Dermis blood vessel endothelial cell (primary cell): ENCODE measurements at places on chromosomes 2 and 18. TPM values are rescaled to one million over a fixed set of nuclear protein-coding genes. Genes with fewer than 3 reads are reported as not detected.

MTX2 gene
- 24.4 and 26.7 TPM in 2 replicates for total RNA-seq

DSEL gene
- 9.2 and 10.6 TPM in 2 replicates for total RNA-seq

TLX2 gene
- 0.17 TPM in 1 of 2 replicates, not detected in the other for total RNA-seq

CD302 gene
- 13.4 and 19.2 TPM in 2 replicates for total RNA-seq

C2orf72 gene
- total RNA-seq, result under 0.01 and 1.1 TPM in 2 replicates

KYNU gene
- 0.17 TPM in 1 of 2 replicates, not detected in the other for total RNA-seq

TFPI gene
- 1,082 and 1,146 TPM in 2 replicates for total RNA-seq

DNA sequence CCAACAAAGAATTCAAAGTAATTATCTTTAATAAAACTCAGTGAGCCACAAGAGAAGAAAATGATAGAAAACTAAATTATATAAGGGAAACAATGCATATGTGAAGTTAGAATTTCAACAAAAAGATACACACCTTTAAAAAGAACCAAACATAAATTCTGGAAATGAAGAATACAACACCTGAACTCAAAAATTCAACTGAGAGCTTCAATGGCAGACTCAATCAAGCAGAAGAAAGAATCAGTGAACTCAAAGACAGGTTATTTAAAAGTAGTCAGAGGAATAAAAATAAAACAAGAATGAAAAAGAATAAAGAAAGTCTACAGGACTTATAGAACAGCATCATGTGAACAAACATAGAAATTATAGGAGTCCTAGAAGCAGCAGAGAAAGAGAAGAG, 73.4 kb downstream of the L3MBTL4 start:
- no peak for DNase-seq

DNA sequence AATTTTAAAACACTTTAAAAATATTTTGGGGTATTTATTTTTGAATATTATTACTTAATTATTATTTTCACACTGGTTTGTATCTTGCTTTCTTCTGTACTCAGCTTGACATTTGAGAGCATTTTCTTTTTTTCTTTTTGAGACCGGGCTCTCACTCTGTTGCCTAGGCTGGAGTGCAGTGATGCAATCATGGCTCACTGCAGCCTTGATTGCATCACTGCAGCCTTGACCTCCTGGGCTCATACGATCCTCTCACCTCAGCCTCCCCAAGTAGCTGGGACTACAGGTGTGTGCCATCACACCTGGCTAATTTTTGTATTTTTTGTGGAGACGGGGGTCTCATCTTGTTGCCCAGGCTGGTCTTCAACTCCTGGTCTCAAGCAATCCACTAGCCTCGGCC, 79.9 kb upstream of the DLX2 start:
- DNase-seq, result no peak

- DNase-seq, result no peak
These were observed 174.3 kb downstream of the RBM43 start for GRCh38 chr2:151087377-151087776.

- no peak for DNase-seq
These were observed 792.2 kb downstream of the SLC4A3 start for GRCh38 chr2:220419647-220420046.

- DNase-seq, result no peak
These were observed 918 bp upstream of the NETO1 start for GRCh38 chr18:72868585-72869225.

- no peak for DNase-seq
These were observed 67.0 kb upstream of the ITGB6 start for GRCh38 chr2:160267022-160267421.

DNA sequence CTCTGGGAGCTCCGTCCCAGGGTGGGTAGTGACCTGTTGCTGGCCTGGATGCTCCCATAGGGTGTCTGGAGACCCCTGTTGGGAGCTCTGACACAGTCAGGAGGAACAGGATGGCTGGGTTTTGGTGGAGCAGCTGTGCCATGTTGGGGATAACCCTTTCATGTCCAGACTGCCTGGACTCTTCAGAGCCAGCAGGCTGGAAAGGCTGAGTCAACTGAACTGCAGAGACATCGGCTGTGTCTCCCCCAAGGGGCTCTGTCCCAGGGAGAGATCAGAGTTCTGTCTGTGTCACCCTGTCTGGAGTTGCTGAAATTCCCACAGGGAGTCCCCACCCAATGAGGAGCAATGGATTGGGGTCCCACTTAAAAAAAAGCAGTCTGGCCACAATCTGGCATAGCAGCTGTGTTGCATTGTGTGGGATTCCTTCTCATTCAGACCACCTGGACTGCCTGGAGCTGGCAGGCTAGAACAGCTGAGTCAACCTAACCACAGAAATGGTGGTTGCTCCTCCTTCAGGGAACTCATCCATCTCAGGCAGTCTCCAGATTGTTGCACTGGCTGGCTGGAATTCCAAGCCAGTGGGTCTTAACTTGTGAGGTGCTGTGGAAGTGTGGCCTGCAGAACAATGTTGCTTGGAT, 37.2 kb downstream of the AGPS start:
- no peak for DNase-seq

DNA sequence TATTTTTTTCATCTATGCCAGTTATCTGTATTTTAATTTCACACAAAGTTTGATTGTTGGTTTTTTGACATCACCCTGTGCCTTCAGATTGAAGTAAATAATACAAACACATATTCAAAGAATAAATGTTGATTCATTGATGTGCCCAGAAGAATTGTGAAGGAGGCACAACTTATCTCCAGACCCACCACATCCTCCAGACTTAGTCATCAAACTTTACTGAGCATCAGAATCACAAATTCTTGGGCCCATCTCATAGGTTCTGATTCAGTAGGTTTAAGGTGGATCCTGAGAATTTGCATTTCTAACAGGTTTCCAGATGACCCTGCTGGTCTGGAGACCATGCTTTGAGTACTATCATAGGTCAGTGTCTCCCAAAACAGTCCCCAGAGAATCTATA, 82.8 kb upstream of the PIK3C3 start:
- DNase-seq, result no peak

DNA sequence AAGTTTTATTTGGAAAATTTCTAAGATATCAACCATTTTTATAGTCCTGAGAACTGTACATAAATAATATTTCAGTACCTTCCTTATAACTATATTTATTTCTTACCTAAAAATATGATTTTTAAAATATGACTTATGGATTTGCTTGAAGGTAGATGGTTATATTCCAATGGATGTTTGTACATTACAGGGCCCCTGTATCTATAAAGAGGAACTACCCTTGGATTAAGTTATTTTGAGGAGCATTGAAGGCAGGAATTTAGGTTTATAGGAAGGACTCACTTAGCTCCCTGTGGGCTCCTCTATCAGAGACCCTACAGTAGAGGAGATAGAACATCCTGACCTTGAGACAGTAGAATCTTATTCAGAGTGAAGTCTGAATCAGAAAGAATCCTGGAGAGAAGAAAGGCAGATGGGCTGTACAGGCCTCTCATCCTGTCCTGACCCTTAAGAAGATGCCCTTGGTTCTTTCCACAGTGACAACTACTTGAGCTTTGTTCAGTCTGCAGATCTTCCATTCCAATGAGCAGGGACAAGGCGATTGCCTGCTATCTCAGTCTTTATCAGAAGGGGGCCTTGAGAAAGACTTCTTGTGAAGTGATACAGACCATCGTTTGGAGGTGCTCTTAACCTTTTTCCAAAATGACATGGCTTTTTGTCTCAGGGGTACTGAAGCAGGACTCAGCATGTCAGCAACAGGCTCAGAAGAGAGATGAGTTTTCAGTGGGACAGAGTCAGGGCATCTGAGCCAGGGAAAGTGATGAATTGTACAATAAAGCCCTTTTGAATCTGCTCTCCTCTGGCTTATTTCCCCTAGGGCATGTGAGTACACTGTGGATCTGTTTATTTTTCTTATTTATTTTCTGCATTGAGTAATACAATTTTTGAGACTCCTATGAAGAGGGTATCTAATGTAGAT, 20.9 kb downstream of the OXER1 start:
- no peak for DNase-seq

DNA sequence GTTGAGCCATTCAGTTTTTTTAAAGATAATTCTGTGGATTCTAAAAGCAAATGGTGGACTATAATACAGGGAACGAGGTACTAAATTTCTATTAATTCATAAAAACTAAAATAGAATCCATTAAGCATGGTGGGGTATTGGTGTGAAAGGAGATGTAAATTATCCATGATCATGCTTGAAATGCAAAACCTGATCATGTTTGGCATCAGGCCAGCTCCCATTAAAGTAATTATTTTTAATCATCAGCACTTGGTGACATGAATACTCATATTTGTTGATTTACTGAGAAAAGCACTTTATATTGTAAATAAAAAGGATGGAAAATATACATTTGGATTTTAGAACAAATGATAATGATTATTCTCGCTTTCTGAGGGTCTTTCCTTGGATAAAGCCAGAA, 232.3 kb upstream of the MEIS1 start:
- DNase-seq, result no peak

GRCh38 chr2:66233981-66234380, 200.9 kb upstream of the MEIS1 start:
- DNase-seq, result no peak

DNA sequence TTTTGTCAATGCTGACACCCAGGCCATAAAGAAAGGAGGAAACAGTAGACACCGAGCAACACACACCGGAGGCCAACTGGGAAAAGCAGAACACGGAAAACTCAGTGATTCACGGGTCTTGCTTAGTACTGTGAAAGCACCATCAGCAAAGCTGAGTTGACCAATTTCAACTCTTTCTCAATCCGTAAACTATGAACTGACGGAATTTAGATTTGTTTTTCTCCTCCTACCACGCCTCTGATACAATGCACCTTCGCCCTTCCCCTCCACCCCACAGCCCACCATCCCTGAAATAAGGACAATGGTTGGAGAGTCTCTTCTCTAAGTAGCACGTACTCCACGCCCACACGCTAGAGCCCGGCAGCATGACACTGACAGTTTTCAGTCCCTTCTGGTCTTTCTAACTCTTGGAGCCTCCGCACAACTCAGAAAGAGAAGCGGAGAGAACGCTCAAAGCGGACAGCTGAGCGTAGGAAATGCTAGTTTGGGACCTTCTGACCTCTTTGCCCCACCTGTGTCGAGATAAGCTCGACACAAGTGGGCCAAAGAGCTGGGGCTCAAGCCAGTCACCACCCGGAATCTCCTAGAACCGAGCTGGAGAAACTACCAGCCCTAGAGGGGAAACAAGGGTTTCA, 669 bp downstream of the LNPK start:
- peak; percentile 62 for DNase-seq

DNA sequence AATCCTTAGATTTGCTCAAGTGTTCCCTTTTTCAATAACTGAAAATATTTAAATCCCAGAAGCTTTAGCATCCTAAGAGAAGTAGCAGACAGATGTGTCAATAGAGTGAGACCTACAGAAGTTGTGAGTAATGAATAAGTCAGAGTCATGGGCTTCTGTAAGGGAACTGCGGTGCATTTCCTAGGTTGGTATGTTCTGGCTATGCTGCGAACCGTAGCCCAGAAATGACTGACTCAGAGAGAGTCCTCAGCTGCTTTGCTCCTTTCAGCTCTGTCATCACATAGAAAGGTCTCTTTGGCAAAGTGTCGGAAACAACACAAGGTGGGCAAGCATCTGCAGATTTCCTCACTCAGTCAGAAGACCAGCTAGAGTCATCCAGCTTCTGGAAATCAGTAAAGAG, 297.1 kb downstream of the ARHGAP15 start:
- DNase-seq, result no peak

- DNase-seq, result no peak
These were observed 3.3 kb downstream of the SP110 start for GRCh38 chr2:230216489-230216888.

- DNase-seq, result no peak
These were observed 40.4 kb upstream of the CTDP1 start for GRCh38 chr18:79639072-79639829.

DNA sequence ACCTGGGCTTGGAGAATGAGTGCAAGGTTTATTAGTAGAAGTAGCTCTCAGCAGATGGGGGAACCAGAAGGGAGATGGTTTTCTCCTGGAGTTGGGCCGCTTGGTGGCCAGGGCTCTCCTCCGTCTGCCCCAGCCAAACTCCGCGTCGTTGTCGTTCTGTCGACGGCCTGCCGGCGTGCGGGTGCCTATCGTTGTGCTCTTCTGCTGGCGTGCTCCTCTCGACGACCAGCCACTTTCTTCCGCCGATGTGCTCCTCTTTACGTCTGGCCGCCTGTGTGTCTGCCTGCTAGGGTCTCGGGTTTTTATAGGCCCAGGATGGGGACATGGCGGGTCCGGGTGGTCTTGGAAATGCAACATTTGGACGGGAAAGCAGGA, 119.1 kb downstream of the BMPR2 start:
- no peak for DNase-seq

DNA sequence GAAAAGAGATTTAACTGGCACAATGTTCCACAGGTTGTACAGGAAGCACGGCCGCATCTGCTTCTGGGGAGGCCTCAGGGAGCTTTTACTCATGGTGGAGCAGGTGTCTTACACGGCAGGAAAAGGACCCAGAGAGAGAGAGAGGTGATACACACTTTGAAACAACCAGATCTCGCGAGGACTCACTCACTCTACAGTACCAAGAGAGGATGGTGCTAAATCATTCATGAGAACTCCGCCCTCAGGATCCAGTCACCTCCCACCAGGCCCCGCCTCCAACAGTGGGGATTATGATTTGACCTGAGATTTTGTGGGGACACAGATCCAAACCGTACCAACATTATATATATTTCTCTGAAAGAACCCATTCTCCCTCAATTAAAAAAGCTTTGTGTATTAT, 79.7 kb upstream of the DOCK10 start:
- no peak for DNase-seq

DNA sequence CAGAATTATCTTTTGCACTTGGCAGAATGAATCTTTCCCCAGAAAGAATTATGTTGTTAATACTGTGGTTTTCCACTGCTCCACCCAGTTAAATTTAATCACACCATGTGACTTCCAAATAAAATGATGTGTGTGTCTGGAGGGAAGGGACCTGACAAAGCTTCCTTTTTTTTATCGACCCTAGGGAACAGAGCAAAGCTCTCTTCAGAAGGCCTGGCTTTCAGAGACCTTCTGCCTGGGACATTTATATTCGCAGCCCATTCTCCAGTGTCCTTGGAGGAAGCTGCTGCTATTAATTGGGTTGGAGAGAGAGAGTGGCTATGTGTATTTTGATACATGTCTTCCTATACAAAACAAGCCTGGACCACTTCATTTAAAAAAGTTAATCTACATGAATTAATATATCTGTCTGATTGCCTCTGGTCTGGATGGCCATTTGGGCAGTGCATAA, 233.7 kb downstream of the PRKCE start:
- DNase-seq, result no peak

GRCh38 chr18:55779691-55780585, 191.9 kb upstream of the TCF4 start:
- DNase-seq, result peak; percentile 67

DNA sequence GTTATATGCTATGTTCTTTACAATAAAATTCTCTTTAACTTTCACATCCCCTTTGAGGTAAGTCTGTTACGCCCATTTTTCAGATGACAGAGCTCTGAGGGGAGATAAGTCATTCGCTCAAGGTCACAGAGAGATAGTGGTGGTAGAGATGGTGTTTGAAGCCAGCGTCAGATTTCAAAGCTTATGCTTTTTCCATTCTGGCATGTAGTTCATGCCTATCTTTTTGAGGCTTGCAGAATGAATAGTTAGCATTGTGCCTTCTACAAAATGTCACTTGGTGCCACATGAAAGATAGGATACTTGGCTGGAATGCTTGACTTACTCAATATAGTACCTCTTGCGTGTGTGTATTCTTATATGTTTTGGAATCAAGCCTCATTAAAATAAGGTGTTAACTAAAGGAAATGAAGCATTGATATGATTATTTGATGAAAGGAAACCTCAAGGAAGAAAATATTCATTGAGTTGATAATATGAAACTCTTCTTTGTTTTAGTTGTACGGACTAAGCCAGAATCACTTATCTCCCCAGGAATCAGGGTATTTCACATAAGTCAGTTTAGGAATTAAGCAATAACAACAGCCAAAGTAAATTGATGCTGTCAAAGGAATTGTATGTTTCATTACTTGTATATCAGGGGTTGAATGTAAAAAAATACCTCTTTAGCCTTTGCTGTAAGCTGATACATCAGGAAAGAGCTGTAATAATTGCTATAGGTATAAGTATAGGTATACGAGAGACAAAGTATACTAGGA, 15.5 kb downstream of the SPATS2L start:
- DNase-seq, result no peak
